ENCODE measurements at places on chromosomes 16 and 17.

GRCh38 chr17:72244956-72245355 lies 124.1 kb downstream of the SOX9 start:
- no peak for DNase-seq

DNA sequence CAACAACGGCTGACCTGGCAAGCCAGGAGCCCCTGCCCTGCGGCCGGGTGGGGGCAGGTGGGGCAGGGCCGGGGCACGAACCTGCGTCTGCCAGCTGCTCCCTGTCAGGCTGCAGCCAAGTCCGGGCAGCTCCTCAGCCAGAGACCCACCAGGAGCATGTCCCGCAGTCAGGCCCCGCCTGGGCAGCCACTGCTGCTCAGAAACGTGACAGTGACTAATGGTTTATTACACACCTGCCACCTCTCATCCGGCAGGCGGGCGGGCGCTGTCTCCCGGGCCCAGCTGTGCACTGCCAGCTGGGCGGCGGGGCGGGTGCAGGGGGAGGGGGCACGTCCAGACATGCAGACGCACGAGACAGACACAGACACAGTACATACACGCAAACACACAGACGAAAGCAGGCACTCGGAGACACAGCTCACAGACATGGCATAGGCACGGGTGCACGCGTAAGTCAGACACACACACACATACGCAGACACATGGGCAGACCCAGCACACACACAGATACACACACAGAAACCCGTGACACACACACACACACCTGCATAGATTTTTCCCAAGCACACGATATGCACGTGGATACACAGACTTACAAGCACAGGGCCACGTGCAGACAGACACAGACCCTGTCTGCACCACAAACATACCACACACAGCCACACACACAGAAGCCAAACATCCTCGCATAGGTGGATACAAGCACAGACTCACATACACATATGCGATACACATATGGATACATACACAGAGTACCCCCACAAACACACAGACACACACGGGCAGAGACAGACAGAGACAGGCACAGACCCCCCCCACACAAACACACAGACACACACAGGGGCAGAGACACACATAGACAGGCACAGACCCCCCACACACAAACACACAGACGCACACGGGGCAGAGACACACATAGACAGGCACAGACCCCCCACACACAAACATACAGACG lies 248.3 kb upstream of the CIBAR2 start:
- DNase-seq = peak; percentile 90

- DNase-seq = no peak
These were observed 60.4 kb downstream of the STH start for GRCh38 chr17:46059486-46059885.

DNA sequence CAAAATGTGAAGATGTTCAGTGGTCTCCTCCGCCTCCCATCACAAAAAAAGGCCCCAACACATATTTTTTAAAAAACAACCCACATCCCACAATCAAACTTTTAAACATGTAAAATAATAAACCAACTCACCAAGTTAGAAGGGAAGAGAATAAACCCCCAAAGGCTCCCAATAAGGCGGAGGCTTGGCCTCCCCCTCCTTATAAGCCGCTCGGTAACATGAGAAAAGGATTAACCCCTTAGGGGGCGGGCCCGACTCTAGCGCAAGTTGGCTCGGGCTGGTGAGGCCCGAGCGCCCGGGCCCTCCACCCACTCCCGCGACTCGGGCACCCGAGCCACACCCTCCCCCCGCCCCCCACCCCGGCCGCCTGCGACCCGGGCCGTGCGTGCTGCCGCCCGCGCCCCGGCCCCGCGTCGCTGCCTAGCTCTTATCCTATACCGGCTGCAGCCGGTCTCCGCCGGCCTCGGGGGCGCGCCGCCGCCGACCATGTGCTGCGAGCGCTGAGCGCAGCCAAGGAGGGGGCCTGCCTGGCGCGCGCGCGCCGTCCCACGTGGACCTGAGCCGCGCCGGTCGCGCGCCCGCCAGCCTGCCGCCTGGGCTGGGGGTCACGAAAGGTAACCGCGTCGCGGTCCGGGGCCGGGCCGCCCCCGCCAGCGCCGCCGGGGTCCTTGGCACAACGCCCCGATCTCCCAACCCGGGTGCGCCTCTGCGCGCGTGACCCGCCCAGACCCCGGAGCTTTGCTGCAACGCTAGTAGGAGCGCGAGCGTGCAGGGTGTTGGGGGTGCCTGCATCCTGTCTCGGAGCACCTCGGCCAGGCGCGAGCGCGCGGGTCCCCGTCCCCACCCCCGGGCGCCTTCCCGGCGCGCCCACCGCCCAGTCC lies at the start of the genes ARSG and SLC16A6:
TSS of gene ARSG (plus strand) at position 541 of the 881 bp plus-strand sequence. CDS start 15,999 bp downstream, outside the sequence.
TSS of gene SLC16A6 (minus strand) at position 173 of the 881 bp plus-strand sequence. CDS start 12,807 bp downstream, outside the sequence.
- DNase-seq = peak; percentile 77

DNA sequence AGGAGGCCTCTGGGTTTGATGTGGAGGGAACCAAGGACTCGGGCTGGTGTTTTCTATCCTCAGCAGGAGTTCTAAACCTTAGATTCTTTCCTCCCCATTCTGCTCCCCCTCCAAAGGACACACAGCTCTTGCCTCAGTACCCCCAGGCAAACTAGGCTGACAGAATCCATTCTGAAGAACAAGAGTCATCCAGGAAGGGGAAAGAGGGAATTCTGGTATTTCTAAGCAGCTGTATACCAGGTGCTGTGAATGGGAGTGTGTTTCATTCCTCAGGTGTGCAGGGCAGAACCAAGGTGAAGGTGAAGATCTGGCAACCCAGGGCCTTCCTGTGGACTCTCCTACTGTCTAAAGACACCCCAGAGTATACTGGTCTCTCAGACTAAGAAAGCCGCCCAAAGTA lies 4.1 kb downstream of the INPP5K start:
- no peak for DNase-seq

DNA sequence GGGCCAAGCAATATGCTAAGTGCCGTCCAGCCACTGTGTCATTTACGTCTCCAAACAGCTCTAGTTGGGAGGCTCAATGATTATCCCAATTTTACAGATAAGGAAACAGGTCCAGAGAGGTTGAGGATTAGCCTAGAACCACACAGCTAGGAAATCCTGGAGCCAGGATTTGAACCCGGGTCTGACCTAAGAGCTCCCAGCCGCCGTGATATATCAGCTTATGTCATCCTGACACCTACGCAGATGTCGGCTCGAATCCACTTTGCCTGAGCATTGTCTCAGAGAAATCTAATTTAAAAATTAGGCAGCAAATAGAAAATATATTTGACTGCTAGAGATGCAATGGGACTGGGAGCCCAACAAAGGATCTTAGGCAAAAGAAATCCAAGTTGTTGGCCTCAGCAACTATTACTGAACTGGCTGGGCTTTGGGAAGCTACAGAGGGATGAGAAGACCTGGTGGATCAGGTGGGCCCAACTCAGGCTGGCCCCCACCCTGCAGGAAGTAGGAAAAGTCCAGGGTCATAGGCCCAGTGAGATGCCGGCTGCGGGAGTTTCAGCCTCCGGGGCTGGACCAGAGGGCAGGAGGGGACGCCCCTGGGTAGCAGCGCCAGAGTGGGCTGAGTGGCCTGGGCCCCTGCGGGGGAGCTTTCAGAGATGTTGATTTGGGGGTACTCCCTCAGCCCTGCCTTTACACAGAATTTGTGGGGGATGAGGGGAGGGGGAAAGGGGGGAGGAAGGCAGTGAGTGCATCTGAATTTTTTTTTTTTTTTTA lies 35.1 kb upstream of the IL21R start:
- DNase-seq = no peak

DNA sequence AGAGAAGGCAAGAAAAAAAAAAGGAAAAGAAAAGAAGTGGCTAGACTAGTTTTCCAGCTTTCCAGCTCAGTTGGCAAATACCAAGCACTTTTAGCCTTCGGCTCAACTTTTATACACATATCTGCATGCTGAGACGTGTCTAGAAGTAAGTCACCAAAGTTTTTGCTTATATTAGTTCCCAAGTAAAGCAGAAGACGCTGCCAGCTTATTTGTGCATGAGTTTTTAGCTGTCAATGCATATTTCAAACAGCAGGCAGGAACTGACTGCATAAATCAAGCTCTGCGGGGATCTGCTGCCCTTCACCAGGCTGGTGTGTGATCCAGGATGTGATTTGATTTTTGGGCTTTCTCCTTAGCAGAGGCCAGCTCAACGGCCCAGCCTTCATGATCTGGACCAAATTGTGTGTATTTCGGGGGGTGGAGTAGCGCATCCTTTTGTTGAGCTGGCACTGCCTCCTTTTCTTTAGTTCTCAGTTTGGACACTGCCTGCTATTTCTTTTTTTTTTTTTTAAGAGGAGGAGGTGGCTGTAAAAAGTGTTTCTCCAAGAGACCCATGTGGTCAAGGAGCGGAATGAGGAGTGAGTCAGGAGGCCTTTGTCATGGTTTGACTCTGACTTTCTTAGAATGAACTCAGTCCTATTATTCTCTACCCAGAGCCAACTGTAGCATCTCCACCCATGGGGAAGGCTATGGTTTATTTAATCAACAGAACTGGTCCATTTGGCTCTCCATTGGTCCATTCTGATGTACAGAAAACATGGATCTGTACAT lies 162.6 kb upstream of the XYLT1 start:
- no peak for DNase-seq

DNA sequence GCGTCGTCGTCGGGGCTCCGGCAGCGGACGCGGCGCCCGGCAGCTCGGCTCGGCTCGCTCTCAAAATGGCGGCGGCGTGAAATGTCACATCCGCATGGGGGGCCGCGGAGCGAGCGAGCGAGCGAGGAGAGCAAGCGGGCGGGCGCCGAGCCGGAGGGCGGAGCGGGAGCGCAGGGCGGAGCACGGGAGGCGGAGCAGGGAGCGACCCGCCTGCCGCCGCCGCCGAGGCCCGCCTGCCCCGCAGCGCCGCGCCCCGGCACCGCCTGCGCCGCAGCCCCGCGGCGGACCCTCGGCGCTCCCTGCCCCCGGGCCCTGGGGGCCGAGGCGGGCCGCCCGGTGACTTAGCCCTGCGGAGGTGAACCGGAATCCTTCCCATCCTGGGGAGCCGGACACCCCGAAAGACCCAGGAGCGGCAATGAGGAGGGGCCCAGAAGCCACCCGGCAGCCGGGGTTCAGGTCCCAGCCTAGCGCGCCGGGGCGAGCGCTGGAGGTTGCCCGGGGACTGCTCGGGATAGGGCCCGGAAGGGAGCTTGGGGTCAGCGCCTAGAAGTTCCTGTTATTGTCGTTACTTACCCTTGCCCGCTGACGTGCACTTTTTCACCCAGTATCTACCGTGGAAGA lies at the start of gene USP7:
TSS of gene USP7 (minus strand) at position 86 of the 621 bp plus-strand sequence. CDS start 621 bp downstream, outside the sequence.
- peak; percentile 75 for DNase-seq

DNA sequence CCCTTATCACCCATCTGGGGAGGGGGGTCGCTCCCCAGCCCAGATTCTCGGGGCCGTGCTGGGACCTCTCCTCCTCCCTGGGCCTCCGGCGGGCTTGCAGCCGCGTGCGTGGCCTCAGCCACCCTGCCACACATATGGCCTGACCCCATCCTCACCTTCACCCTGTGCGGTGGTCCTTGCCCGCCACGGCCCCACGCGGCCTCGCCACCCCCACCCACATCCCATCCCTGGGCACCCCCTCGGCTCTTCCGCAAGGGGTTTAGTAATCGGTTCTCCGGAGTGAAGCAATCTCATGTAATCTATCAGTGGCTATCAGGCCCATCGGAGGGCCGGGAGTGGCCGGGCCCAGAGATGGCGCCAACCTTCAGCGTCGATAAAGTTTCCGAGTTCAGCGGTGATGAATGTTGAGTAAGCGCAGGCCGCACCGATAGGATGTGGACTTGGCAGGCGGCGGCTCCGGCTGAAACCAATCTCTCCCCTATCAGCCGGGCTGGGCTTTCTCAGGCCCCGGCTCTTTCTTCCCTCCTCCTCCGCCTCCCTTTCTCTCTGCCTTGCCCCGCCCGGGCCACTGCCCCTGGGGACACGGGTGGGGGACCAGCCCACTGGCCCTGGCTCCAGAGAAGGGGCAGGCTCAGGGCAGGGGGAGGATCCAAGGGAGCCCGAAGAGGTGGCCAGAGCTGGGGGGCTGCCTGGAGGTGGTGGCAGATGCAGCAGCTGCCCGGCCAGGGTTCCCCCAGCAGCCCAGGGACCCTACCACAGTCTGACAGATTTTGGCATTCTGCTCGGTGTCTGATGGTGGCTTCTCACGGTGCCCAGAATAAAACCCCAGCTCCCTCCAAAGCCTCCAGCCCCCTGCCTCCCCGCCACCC lies 20.8 kb downstream of the ZFPM1 start:
- no peak for DNase-seq

GRCh38 chr17:31400481-31400950 lies 9.0 kb downstream of the RAB11FIP4 start:
- no peak for DNase-seq

- peak; percentile 10 for DNase-seq
These were observed 242.5 kb downstream of the BCAS3 start for GRCh38 chr17:60920107-60920506.

GRCh38 chr17:50288306-50288705 lies 14.0 kb downstream of the TMEM92 start:
- peak; percentile 15 for DNase-seq

DNA sequence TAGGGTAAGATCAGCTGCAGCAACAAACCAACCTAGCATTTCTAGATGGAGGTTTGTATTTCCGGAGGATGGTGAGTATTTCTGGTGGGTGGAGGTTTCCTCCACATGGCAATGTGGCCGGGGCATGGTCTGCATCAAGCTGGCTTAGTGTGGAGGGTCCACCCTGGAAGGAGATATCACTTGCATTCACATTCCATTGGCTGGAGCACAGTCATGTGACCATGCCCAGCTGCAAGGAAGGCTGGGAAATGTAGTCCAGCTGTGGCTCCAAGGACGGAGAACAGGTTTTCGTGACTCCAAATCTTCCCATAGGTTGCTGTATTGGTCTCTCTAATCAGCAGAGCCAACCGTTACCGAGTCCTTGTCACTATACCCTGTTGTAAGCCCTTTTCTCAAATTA lies 68.7 kb downstream of the RAI1 start:
- peak; percentile 17 for DNase-seq

DNA sequence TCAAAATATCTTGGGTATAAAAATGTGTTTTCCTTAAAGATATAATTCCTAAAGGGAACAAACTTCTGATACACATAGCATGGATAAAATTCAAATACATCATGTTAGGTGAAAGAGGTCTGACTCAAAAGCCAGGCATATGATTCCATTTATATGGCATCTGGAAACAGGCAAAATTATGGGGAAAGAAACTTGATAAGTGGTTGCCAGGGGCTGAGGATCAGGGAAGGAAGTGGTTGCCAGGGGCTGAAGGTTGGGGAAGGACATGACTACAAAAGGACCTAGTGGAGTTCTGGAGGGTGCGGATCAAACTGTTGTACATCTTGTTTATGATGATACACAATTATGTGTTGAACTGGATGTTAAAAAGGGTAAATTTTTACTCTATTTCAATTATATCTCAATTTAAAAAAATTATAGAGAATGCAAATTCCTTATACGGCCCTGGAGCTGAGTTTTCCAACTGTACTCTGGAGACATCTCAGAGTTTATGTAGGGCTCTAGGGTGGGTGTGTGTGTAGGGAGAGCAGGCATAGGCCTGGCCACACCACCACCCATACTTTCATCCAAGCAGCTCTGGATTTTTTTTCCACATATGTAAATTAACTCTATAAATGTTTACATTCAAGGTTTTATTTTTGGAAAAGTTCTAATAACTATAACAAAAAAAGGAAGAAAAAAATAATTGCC lies 55.0 kb downstream of the AMFR start:
- DNase-seq = no peak
